ENCODE measurements at places on chromosomes 5 and 9.

DNA sequence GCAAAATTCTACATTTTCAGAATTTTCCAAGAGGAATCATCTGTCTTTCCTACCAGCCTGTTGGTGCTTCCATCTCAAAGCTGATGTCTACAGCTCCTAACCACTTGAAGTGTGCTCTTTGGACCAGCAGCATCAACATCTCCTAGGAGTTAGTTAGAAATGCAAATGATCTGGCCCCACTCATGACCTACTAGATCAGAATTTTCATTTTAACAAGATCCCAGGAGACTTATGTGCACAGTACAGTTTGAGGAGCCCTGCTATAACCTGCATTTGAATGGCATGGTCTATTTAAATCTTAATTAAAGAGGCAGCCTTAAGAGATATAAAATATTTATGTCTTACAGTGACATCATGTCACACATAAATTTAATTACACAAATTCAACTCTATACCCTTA lies 33.8 kb downstream of the ITK start:
- DNase-seq = no peak

DNA sequence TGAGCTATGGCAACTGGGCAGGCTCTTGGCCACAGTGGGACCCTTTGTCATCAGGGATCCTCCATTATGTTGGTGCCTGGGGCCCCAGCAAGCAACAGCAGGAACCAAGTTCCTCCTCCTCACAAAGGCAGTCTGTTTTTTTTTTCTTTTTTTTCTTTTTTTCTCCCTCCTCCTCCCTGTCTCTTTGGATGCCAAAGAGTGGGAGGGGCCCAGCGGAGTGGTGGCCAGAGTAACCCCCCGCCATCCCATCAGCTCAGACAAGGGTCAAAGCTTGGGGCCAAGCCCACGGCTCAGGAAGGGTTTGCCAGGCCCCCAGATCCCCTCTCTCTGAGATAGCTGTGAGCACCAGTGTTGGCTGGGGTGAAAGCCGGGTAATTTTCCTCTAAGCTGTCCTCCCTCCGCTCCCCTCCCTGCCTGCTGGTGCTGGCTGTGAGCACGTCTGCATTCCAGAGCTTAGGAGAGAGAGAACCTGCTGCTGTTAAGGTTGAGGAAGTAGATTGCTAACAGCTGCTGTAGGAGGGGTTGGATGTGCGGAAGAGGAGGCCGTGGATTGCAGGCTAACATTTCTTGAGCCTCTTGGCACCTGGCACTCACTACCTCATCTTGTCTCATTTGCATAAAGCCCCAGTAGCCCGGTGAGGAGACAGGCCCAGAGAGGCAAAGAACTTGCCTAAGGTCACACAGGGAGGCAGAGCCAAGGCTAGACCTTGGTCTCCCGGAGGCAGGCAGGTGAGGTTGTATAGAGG lies 21.2 kb downstream of the GSN start:
- DNase-seq = peak; percentile 74

DNA sequence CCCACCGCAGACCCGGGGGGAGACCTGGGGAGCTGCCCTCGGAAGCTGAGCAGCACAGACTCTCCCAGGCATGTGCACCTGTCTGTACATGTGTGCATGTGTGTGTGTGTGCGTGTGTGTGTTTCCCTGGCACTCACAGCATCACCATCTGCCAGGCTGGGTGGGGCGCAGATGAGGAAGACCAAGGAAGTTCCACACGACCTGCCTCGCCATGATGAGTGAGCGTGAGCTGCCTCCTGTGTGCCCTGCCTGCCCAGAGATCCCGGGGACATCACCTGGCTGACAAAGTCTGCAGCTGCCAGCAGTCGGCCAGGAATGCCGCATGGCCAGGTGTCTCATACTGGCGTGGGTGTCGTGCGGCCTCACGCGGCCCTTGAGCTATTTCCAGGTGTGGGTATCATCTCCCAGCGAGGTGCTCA lies 4.0 kb upstream of the GPSM1 start:
- DNase-seq = no peak

- peak; percentile 17 for DNase-seq
Observed at GRCh38 chr5:36089989-36090388, 23.3 kb upstream of the UGT3A2 start.

DNA sequence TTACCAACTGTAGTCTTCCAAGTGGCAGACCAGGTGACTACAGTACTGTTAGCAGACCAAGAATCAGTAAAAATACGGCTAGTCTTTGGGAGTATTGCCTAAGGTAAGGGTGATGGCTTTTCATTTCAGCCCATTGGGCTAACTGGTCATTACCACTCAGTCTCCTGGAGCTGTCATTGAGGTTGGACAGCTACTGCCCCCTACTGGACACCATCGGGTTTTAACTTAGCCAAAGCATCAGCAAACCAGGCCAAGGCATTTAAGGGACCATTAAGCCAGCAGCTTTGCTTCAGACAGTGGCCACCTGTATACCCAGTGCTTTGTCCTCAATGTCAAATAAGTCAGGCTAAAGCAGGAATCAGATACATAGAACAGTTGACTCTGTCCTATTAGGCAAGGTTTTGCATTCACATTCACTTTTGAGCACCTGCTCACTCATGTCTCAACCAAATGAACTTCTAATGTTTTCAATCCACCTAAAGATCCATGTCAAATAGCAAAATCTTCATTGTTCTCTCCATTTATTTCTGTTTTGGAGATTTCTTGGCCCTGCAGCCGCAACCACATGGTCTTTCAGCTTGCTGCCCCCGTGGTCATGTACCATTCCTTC lies 117.2 kb downstream of the INVS start:
- DNase-seq = peak; percentile 45

DNA sequence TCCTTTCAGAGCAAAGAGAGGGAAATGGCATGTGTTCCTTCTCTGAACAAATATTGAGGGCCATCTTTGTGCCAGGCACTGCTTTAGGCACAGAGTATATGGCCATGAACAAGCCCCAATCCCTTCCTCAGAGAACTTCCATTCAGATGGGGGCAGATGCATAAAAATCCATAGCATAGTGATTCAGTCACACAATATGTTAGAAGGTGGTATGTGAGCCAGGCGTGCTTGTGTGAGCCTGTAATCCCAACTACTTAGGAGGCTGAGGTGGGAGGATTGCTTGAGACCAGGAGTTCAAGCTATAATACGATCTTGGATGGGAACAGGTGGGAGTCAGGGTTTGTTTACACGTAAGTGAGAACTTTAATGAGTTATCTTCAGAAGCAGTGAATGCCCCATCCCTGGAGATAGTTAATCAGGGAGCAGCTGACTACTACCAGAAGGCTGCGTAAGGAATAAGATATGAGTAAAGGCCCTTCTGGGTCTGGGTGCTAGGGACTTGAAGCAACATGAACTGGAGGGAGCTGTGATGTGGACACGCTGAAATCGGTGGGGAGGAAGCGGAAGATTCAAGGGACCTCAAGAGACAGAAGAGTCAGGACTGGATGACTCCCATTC lies 27.1 kb downstream of the NANS start:
- DNase-seq = no peak

DNA sequence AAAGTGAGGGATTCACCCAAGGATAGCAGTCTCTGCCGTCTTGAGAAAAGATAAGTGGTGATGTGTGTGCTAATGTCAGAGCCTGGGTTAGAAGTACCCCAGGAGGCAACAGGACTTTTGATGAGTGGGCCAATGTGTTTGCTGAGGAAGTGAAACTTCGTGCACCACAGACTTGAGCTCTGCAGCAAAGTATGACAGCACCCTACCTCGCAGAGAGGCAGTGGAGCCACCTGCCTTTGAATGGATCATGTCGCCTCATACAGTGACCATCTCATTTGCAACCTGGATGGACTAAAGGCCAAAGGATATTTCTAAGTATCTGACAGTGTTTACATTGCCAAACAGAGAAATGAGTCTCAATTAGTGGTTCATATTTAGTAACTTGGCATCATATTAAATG lies 593.9 kb upstream of the GRAMD2B start:
- no peak for DNase-seq

GRCh38 chr9:124284940-124285441 lies 27.2 kb downstream of the NEK6 start:
- peak; percentile 50 for DNase-seq

DNA sequence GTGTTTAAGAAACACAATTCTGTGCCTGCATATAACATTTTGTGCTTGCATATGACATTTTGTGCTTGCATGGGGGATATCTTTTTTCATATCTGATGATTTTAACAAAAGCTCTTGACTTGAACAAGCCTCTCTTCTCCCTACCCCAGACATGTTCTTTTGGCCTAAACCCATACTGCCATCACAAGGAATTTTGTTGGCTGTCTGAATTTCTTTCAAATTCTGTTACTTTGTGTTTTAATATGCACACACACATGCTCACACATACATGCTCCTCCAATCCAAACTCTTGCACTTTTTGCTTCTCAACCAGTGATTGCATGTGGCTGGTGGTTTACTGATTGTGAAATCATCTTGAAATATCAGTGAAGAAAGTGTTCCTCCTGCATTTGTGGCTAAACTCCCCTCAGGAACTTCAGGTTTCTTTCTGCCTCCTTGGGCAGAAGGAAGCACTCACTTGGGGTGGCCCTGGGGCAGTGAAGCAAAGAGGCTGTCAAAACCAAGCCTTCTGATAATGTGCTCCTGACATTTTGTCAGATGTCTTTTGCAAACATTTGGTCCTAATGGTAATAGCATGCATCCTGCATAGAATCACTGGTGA lies 377.2 kb upstream of the KLF4 start:
- DNase-seq = peak; percentile 23

GRCh38 chr9:125494653-125494915 lies 212.4 kb downstream of the MAPKAP1 start:
- DNase-seq = peak; percentile 73

- no peak for DNase-seq
Observed at GRCh38 chr5:150503386-150503785, 4.5 kb upstream of the NDST1 start.

DNA sequence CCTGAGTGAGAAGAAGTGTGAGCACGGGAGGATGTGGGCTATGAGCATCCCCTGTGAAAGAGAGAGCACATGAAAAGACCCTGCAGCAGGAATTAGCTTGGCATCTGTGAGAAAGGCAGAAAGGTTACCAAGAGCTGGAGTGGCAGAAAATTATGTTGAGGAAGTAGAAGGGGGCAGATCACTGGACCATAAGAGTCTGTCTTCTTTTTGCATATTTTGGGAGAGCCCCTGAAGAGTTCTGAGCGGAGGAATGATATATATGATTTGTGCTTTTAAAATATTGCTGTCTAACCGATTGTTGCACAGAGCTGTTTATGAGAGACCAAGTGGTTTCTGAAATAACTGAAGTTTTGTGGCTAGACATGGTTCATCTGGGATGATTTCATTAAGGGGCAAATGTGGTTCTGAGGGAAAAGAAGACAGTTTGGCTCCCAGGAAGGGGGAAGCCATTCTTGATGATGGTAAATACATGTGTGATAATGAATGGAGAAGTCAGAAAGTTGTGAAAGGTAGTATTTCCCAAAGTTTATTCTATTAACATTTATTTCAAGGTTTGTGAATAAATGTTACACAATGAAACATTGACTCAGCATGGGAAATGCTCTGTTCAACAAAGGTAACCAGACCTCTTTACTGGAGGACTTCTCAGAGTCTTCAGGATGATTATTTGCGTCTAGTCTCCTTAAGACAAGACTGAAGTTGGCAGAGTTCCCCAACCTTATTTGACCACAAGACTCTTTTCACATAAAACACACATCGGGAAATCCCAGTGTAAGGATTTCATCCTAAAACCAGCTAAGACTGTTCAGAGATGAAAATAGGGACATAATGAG lies 31.5 kb upstream of the ADRB2 start:
- peak; percentile 96 for DNase-seq

DNA sequence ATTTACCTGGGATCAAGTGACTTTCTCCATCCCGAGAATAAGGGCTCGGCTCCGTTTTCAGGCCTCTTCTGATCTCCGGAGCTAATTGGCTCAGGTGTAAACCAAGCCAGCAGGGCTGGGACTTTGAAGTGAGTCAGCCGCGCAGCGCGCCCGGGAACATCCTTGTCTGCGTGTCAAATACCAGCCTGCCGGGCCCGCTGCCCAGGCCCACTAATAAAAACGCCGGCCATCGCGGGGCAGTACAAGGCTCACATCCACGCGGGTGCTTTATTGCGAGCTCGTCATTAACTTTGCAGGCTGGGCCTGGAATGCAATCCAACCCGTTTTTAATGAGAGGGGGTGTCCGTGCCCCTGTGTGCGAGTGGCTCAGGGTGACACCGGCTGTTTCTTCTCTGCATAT lies 416.8 kb downstream of the IRX2 start:
- DNase-seq = no peak

GRCh38 chr5:154312576-154312975 lies 122.0 kb downstream of the GALNT10 start:
- DNase-seq = peak; percentile 40

- DNase-seq = peak; percentile 18
Observed at GRCh38 chr5:143759396-143760130, 52.4 kb upstream of the HMHB1 start.

DNA sequence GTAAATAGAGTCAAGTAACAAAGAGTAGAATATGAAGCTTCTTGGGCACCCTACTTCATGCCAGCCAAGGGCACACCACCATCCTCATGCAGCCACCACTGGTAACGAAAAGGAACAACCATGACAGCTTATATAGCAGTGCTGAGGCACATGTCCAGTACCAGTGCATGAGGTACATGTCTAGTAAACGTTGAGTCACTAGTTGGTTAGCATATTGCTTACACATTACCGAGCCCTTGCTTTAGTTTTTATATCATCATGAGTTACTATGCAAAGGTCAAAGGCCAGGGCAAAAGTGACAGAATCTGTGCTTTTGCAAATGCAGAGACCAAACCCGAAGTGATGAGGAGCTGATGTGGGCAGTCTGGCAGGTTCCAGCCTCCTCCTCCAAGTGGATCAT lies 147.1 kb upstream of the MAP1B start:
- no peak for DNase-seq

DNA sequence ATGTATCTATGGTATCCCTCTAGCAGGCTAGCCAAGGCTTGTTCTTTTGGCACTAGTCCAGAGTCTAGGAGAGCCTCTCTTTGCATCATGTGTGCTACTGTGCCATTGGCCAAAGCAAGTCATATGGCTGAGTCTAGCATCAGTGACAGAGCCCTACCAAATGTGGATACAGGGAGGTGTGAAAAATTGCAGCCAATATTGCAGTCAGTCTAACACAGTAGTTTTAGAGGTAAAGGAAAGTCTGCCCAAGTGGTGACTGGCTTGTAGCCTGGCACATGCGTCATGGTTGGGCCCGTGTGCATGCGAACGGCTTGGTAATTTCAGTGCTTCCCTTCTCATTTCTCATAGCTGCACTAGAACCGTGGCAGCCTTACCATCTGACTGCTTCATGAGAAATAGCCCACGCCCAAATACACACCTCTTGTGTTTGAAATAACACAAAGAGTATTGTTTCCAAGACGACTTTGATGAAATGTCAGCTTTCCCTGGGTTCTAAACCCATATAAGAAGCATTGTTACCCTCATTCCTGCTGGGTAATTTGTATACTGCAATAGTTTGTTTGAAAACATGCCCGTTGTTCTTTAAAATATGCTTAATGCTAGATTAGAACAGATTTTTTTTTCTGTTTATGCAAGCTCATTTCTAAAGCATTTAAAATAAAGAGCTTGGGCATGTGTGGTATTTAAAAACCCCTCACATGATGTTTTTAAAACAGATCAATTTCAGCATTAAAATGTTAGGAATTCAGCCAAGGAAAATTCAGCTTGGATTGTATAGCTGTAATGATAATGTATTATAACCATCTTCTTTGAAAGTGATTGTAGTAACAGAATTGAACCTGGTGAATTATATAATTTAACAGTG lies 113.2 kb downstream of the TLE4 start:
- peak; percentile 55 for DNase-seq

GRCh38 chr9:93686127-93686879 lies 109.9 kb downstream of the PHF2 start:
- DNase-seq = no peak

GRCh38 chr9:12915366-12915954 lies 140.6 kb downstream of the LURAP1L start:
- DNase-seq = no peak

GRCh38 chr9:131629825-131630204 lies 84.5 kb downstream of the PRRT1B start:
- no peak for DNase-seq

GRCh38 chr9:98538626-98539031 lies 170.1 kb downstream of the GABBR2 start:
- DNase-seq = peak; percentile 25

All from IMR-90 (cell line).